ENCODE measurements at places on chromosomes 5 and 9. TPM values are rescaled to one million over a fixed set of nuclear protein-coding genes. Genes with fewer than 3 reads are reported as not detected.

DNA sequence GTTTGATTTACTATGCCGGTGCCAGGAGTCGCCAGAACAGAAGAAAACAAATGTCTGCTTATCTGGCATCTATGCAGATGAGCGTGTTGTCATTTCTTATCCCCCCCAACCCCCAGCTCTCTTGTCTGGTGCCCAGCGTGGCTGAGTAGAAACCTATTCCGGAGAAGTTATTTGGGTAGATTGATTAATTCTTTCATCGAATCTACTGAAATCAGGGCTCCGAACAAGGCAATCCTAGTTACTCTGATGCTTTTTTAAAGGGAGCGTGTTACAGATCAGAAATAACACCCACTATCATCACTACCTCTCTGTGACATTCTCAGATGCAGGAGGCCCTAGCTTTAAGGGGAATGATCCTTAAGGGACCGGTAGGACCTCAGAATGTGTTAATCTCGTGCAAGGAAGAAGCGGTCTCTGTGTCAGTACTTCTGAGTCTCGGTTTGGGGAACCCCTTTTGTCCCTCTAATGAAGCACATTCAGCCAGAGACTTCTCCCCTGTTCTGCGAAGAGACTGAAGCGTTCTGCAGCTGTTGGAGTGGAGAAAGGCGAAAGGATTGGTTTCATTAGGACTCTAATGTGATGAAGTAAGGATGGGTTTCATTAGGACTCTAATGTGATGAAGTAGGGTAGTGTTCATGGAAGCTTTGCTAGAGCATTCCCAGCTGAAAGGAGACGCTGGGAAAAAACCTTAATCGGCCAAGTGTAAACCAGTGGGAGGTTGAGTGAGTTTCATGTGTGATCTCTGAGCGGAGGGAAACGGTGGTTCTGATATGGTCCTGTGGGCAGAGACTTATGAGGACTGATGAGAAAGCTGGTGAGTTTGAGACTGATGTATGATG lies 1.5 kb downstream of the PIP5K1B start:
- ATAC-seq, result no peak

DNA sequence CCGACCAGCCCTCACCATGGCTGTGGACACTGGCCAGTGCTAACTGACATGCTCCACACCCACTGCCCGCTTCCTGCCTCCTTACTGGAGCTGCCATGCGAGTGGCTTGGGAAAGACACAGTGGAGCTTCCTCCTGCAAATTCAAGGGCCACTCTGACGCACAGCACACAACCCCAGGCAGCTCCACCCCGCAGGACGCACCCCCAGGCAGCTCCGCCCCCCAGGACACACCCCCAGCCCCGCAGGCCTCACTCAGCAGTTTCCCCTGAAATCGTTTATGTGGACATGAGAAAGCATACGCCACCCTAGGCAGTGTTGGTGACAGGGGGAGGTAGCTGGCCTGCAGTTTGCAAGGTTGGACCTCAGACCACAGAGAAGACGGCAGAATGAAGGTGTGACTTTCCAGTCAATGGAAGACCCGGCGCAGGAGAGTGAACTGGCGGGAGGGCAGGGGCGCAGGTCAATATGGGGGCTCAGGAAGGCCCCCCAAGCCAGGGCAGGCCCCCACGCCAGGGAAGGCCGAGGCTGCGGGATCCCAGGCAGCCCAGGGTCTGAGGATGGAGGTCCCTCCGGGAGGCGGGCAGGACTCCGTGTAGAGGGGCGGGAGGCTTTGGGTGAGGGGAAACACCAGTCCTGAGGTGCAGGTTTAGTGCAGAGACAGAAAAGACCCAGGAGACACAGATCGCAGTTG lies 21.6 kb downstream of the LPCAT1 start:
- ATAC-seq, result peak; percentile 63

DNA sequence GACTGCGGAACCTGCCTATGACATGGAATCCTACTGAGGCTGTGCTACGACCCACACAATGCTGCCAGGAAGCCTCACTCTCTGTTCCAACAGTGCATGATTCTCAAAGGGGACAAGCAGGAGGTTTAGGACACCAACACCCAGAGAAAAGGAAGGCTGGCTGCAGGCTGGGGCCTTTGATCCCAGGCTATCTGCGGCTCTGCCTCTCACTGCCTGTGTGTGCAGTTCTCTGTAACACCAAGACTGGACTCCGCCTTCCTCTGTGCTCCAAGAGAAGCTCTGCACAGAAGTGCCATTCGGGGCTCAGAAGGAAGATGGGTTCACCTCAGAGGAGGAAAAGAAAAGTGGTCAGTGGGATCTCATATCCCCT lies 20.5 kb downstream of the ANKH start:
- no peak for ATAC-seq

- ATAC-seq, result no peak
These were observed 30.2 kb downstream of the GOLGA2 start for GRCh38 chr9:128245421-128246151.

Gene PIP5K1B
- 0.37 TPM for total RNA-seq

GRCh38 chr5:148816357-148816756 lies 10.1 kb upstream of the ADRB2 start:
- ATAC-seq, result no peak

GRCh38 chr5:180067986-180068385 lies 3.6 kb downstream of the RNF130 start:
- ATAC-seq, result no peak

DNA sequence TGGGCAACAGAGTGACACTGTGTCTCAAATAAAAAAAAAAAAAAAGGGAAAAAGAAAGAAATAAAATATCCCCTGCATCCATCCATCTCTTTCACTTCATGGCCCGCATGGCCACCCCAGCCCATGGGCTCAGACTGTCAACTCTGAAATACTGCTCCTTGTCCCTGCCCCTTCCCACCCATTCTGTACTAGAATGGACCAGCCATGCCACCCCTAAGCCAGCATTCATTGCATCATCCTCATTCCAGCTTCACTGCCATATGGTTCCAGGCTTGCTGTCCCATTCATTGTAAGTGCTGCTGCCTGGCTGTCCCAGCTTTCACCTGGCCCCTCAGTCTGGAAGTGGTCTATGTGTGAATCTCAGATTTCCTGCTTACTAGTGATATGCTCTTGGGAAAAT lies 46.2 kb downstream of the SPRY4 start:
- ATAC-seq, result no peak

Gene FAM221B
- not detected for total RNA-seq

Gene SLC36A3
- not detected for total RNA-seq

Gene CCL21
- total RNA-seq, result not detected

GRCh38 chr5:33343676-33344327 lies 97.0 kb upstream of the TARS1 start:
- no peak for ATAC-seq

DNA sequence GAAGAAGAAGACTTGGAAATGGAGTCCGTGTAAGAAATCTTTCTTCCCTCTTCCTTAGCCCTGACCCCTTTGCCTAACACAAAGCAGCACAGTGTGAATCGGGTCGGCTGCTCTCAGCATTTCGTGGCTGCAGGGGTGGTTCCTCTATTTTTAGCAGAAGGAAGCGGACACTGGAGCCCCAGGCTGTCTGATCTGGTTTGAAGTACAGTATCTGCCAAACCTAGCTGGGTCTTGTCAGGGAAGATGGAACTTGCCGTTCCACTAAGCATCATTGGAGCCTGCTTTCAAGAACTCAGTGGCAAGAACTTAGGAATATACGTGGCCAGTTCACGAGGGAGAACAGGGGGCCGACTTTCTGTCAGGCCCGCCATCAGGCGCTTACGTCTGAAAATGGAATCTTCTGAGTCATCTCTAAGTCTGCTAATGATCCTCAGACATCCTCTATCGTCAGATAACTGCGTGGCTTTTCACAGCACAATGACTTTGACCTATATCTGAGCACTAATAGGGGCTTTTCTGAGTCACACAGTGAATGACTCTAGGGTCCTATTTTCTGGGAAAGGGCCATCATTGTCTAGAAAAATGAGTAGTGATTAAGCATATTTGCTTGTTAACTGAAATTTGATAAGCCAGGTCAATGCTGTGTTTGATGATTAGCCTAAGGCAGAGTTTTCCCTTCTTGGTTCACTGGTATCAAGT lies 43.3 kb upstream of the NCS1 start:
- ATAC-seq, result peak; percentile 82

DNA sequence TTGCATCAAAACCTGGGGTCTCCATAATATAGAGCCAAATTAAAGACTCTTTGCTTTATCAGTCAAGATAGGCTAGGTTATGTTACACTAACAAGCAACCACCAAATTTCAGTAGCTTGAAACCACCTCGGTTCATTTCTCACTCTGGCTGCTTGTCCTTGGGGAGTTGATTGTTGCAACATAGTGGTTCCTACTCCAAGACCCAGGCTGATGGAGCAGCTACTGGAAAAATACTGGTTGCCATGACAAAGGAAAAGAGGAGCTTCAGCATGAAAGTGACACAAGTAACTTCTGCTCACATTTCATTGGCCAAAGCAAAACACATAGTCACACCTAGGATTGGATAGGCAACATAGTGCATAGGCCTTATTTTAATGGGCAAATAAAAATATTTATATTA lies 18.5 kb upstream of the RCL1 start:
- no peak for ATAC-seq

DNA sequence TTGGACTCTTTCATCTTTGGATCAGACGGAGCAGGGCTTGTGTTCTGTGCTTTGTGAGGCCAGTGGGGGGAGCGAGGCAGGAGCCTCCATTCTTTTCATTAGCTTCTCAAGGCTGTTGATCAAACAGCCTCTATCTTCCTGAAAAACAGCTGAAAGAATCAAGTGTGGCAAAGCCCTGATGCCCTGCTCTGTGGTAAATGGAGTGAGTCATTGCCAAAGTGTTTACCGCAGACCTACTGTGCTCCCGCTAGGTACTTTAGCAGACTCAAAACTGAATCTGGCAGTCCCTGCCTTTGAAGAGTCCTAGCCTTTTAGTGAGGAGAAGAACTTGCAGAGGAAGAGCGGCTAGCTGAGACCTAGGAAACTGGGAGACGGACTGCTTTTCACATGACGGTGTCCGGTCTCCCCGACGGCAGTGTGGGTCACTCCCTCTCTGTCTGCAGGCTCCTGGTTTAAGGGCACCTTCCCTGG lies 3.3 kb downstream of the ANKRD33B start:
- ATAC-seq, result peak; percentile 22

Gene RRAGA
- 66.0 TPM for total RNA-seq

DNA sequence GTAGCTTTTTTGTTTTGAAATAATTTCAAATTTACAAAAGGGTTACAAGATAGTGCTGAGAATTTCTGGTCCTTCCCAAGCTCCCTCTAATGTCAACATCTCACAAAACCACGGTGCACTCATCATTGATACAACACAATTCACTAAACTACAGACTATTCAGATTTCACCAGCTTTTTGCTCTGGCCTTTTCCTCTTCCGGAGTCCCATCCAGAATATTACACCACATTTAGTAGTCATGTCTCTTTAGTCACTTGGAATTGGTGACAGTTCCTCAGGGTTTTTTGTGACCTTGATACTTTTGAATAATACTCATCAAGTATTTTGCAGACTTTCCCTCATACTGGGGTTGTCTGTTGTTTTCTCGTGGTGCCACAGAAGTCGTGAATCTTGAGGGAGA lies 484.0 kb downstream of the GADD45G start:
- no peak for ATAC-seq

- ATAC-seq, result no peak
These were observed 42.9 kb upstream of the MEF2C start for GRCh38 chr5:88925692-88926490.

GRCh38 chr5:73419465-73420390 lies 28.8 kb downstream of the FOXD1 start:
- no peak for ATAC-seq

Gene SOHLH1
- not detected for total RNA-seq

Gene LHFPL2
- total RNA-seq, result 0.05 TPM

GRCh38 chr5:63953217-63953616 lies 9.0 kb downstream of the HTR1A start:
- no peak for ATAC-seq

GRCh38 chr5:60036192-60036938 lies 142.8 kb upstream of the PDE4D start:
- no peak for ATAC-seq

Gene SEMA4D
- 167 TPM for total RNA-seq

- ATAC-seq, result no peak
These were observed at the start of gene CCL19 for GRCh38 chr9:34690983-34691935. CCL19 (minus strand) TSS chr9:34691276; CDS start chr9:34691139, 137 bp downstream.

Gene ANKRD34B
- total RNA-seq, result not detected

GRCh38 chr9:113999256-114000062 lies 78.6 kb downstream of the AMBP start:
- no peak for ATAC-seq

Gene SIT1
- total RNA-seq, result 97.0 TPM

Gene TIGD6
- 2.4 TPM for total RNA-seq

GRCh38 chr5:68953875-68954617 lies 139.8 kb upstream of the SLC30A5 start:
- ATAC-seq, result no peak

DNA sequence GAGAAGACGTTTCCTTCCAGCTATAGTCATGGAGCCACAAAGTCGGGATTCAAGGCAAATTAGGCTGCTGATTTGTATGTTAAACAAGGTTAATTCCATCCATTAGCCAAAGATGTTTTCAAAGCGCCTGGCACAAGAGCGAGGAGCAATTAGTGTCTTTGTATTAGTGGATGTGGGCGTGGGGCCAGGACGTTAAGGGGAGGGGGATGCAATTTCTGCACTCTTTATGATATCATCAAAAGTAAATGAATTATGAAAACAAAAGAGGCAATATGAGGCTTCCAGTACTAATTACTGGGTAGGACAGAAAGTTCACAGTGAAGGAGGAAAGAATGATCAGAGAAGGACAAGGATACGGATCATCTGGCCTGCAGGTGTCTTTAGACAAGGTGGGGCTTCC lies 230.9 kb upstream of the MSX2 start:
- ATAC-seq, result no peak

Gene CORO2A
- 9.9 TPM for total RNA-seq

DNA sequence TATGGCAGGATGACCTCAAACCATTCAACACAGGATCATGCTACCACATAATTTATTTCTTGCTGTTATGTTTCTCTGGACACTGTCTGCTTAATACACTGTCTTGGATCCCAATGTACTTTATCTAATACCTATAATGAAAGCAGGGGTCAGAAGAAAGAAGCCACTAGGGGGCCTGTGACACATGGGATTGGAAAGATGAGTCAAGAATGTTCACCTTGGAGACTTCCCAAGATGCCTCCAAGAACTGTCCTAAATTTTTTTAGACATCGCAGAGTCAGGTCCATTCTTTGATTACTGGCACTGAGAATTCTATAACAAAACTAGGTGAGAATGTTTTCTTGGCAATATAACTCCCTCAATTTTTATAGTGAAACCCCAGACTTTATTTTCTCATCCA lies 305.8 kb upstream of the SMARCA2 start:
- ATAC-seq, result no peak

- ATAC-seq, result no peak
These were observed 75.2 kb downstream of the FCHO2 start for GRCh38 chr5:73030995-73031394.

Gene CDH6
- total RNA-seq, result not detected

All from activated T-helper 17 cell treated with anti-CD3 and anti-CD28 coated beads, Interleukin-2, amount 50 U/mL, for 72 hours (primary cell).